ENCODE measurements at places on chromosomes 4 and X.

DNA sequence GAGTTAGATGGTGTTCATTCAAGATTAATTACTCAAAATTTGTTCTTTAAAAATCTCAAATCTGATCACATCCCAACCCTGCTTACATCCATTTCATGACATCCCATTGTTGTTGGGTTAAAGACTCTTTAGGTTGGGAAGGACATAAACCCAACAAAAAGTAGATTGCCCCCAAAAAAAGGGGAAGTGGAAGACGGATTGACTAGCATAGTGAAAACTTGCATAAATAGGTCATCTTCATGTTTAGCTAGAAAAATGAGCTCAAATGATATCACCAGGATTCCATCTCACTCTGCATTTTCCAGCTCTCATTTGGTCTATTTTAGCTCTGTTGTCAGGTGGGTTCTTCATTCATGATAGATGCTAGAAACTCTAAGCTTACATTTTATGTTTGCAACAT lies 18.5 kb upstream of the TET2 start:
- DNase-seq: no peak

DNA sequence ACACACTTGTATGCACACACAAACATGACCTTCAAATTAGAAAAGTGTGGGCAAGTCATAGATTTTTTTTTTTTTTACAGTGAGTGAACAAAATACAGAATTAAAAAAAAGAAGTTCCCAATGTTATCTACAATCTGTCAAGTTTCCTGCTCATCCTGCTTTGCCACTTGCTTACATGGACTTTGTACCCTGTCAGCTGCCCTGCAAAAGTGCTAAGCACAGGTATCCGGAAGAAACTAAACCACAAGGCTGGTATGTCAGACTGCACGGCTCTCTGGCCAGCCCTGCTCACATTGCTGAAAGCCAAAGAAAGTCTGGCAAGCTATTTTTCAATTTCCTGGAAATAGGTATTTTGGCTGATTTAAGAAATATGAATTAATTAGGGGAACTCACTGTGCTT lies 38.9 kb upstream of the BCLAF3 start:
- DNase-seq: no peak

DNA sequence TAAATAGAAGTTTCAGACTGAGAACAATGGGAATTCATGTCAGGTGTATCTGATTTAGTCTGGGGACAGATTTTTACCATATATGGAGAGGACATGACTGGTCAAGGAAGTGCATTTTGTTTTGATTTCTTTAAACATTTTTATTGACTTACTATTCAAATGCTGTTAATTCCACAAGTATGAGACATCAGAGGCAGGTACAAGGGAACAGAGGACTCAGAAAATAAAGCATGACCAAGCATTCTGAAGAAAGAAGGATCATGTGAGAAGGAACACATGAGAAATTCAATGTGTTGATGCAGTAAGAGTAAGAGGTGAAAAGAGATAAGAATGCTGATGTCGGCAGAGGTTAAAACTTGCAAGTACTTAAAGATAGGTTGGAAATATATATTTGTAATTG lies 1452.6 kb downstream of the PCDH7 start:
- DNase-seq: peak; percentile 1

GRCh38 chrX:99394456-99394855 lies 1015.6 kb downstream of the PCDH19 start:
- DNase-seq: no peak

- DNase-seq: peak; percentile 84
Observed at GRCh38 chr4:101356928-101357327, 9.6 kb upstream of the PPP3CA start.

GRCh38 chrX:20015945-20016615 lies 25.2 kb upstream of the BCLAF3 start:
- DNase-seq: peak; percentile 38

- no peak for DNase-seq
Observed at GRCh38 chr4:189771696-189772361, 168.8 kb upstream of the FRG1 start.

GRCh38 chr4:114599231-114599902 lies 760 bp downstream of the UGT8 start:
- no peak for DNase-seq

- no peak for DNase-seq
Observed at GRCh38 chr4:52877036-52877435, 14.9 kb downstream of the RASL11B start.

GRCh38 chr4:10094841-10095240 lies 21.8 kb downstream of the WDR1 start:
- DNase-seq: no peak

DNA sequence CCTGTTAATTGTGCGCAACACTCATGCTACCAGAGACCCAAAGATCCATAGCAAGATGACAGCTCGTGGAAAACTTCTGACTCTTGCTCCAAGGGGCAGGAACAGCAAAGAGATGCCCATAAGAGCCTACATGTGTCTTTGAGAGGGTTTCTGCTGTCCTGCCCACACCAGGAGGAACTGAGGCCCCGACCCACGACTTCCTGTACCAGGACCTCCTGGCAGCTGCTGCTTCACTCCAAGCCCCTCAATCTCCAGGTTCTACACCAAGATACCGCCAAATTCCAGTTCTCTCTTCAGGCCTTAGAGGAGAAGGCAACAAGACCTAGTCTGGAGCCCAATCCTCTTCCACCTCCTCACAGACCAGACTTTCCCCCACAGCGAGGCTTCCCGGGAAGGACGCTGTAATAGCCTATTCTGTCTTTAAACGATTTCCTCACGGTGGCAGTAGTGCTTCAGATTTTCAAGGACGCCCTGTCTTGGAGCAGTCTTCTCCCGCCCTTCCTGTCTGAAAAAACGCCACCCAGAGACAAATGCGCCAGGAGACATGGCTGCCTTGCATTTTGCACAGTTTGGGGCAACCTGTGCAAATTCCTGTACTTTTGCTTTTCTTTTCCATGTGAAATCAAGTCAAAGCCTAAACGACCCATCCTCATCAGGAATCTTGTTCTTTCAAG lies 230.2 kb upstream of the STK26 start:
- DNase-seq: peak; percentile 58

- no peak for DNase-seq
Observed at GRCh38 chr4:144801731-144802130, 155.8 kb downstream of the HHIP start.

- no peak for DNase-seq
Observed at GRCh38 chr4:48748949-48749596, 31.0 kb downstream of the FRYL start.

DNA sequence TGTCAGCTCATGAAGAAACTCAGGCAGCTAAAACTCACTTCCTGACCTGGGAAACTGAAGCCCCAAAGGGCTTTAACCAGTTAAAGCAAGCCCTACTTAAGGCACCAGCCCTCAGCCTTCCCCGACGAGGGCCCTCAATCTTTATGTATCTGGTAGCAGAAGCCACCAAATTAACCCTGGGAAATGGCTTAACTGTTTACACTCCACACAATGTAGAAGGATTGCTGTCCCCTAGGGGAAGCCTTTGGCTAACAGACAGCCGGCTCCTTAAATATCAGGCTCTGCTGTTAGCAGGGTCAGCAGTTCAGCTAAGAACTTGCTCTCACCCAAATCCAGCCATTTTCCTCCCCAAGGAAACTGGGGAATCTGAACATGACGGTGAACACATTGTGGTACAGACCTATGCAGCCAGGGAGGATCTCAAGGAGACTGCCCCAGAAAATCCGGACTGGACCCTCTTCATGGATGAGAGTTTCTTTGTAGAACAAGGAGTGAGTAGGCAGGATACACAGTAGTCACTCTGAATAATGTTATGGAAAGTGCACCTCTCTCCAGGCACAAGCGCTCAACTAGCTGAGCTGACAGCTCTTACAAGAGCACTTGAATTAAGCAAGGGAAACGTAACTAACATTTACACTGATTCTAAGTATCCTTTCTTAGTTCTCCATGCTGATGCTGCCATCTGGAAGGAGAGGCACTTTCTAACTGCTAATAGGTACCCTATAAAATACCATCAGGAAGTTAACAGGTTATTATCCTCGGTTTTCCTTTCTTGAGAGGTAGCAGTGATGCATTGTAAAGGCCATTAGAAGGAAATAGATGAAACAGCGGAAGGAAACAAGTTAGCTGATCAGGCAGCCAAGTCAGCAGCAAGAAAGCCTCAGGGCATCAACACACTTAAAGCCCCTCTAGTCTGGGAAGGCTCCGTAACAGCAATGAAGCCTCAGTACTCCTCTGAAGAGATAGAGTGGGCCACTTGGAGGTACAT lies 9.6 kb upstream of the NAF1 start:
- no peak for DNase-seq

DNA sequence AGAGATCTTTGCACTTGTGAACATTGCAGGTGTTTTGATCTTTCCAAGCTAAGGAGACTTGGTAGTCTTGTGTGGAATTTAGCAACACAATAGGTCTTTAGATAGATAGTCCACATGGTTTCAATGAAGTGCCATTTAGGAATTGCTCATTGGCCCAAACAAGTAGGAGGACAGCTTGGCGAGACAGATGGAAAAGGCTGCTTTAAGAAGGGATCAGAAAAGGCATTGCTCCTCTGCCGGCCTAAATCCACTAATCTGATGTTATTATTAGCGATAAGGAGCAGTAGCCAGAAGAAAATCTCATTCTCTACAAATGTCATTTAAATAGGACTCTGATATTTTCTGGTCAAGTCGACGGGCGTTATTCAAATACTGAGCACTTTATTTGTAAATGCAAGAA lies 99.7 kb downstream of the AFF2 start:
- no peak for DNase-seq

GRCh38 chr4:71221510-71222466 lies 117.0 kb upstream of the SLC4A4 start:
- no peak for DNase-seq

GRCh38 chr4:70057651-70058050 lies 7.4 kb downstream of the HTN1 start:
- no peak for DNase-seq

DNA sequence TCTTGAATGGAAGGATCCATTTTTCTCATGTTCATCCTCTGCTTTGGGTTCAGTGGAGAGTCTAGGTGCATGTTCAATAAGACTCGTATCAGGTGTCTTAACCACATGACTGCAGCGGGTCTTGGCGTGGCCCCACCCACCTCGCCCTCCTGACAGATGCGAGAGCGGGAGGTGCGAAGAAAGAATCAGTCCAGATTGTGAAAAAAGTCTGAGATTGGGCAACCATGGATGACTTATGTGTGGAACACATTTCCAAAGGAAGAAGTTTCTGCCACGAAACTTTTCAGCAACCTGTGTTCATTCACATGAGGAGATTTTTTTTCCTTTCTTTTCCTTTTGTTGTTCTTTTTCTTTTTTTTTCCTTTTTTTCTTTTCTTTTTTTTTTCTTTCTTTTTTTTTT lies 66.8 kb downstream of the NSD2 start:
- no peak for DNase-seq

DNA sequence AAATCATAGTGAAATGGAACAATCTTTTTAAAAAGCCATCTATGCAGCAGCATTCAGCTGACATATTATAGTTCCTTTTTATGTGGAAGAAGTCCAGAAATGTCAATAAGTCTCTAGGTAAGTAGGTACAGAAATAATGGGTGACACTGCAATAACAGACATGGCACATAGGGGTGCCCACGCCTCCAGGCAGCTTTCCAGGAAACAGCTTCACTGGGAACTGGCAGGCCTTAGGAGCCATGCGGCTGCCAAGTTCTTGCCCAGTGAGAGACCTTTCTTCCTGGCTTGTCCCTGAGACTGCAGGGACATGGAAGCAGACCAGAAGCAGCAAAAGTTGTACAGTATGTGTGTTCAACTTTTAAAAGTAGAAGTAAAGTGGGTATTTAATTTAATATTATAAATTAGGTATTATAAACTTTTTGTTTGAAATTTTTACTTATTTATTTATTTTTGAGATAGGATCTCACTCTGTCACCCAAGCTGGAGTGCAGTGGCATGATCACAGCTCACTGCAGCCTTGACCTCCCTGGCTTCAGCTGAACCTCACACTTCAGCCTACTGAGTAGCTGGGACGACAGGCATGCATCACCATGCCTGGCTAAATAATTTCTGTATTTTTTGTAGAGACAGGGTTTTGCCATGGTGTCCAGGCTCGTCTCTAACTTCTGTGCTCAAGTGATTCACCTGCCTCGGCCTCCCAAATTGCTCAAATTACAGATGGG lies 12.1 kb upstream of the ETNPPL start:
- no peak for DNase-seq

- no peak for DNase-seq
Observed at GRCh38 chr4:71294301-71294700, 44.5 kb upstream of the SLC4A4 start.

GRCh38 chr4:6468376-6468775 lies 4.0 kb downstream of the PPP2R2C start:
- DNase-seq: no peak

- DNase-seq: no peak
Observed at GRCh38 chrX:29870608-29871007, 344.8 kb upstream of the MAGEB2 start.

- no peak for DNase-seq
Observed at GRCh38 chrX:132576939-132577338, 88.1 kb upstream of the MBNL3 start.

- peak; percentile 61 for DNase-seq
Observed at GRCh38 chrX:12970691-12971202, 4.2 kb upstream of the TMSB4X start.

DNA sequence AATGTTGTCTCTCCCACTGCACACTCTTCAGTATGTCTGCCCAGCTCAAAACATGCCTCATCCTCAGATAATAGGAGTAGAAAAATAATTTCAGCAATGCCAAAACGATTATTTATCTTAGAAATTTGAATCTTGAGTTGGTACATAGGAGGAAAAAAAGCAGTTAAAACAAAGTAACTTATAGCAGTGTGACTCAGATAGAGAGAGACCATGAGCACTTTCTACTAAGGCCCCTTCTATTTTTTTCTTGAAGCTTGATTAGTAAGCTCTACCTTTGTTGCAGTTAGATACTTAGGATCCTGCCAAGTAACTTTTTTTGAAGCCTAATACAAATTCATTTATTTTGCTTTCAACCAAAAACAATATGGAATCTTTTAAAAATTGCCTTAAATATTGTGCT lies 212.3 kb downstream of the MAD2L1 start:
- no peak for DNase-seq

DNA sequence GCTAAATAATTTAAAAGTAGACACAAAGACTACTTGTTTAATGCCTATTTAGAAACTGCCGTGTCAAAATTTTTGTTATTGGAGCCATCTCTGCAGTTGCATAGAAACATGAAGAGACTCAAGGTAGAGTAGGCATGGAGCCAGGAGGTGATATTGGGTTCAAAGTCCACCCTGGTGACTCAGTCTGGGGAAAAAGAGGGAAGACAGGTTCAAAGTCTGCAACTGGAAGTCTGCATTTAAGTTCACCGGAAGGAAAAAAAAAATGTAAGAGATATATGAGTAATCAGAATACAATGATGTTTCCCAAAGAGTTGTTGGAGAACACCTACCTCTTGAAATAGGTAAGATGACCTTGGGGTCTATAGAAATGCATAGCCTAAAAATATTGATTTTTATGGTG lies 67.4 kb upstream of the QRFPR start:
- no peak for DNase-seq

- no peak for DNase-seq
Observed at GRCh38 chrX:152245213-152245612, 106.8 kb upstream of the MAGEA10 start.

DNA sequence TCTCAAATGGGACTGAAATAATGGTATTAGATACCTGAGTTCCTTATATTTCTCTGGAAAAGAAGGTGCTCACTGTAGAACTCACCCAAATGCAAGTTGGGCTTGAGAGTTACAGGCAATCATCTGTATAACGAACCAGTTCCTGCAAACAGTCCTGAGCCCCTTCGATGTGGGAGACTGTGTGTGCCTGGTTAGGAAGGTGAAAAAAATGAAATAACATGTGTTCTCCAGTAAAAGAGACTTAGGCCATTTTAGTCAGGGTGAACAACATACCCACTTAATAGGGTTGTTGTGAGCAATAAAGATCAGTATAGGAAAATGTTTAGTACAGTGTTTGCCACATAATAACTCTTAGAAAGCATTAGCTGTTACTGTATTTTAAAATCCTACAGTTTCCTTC lies 23.4 kb downstream of the STIM2 start:
- DNase-seq: no peak

Measured in AG08395 (cell line).